ENCODE measurements at places on chromosomes 7 and 10.

- no peak for DNase-seq
These were observed 138.1 kb downstream of the NOC3L start for GRCh38 chr10:94224656-94225055.

DNA sequence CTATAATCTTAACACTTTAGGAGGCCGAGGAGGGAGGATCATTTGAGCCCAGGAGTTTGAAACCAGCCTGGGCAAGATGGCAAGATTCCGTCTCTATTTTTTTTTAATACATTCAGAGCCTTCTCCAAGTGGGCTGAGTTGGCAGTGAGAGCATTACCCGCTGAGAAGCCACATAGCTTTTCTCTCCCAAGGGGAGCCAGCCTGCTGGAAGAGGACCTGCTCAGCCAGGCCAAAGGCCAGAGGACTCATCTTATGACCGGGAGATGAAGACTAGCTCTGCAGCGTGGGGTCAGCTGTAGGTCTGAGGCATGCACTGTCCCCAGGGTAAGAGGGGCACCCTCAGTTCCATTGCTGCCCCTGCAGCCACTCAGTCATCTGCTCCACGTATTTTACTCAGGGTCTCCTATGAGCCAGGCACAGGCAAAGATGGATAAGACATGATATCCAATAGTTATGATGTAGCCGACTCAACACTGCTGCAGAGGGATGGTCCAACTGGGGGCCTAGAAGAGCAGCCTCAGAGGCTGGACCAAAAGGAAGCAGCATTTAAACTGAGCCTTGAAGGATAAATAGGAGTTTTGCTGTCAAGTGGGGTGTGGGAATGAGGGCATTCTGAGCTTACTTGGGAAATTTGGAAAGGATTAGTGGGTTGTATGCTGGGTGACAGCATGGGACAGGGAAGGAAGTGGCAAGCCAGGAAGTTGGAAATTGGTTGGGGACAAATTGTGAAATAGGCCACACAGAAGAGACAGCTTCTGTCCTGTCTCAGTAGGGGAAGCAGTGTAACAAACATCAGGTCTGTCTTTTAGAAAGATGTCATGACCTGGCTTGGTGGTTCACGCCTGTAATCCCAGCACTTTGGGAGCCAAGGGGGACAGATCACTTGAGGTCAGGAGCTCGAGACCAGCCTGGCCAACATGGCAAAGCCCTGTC lies 1.6 kb upstream of the MARVELD1 start:
- no peak for DNase-seq

- DNase-seq = peak; percentile 76
These were observed 2.0 kb upstream of the KIF11 start for GRCh38 chr10:92590623-92591549.

- DNase-seq = no peak
These were observed 144.6 kb downstream of the NRCAM start for GRCh38 chr7:108311446-108312168.

- DNase-seq = no peak
These were observed 24.2 kb downstream of the GHRHR start for GRCh38 chr7:30987936-30988335.

DNA sequence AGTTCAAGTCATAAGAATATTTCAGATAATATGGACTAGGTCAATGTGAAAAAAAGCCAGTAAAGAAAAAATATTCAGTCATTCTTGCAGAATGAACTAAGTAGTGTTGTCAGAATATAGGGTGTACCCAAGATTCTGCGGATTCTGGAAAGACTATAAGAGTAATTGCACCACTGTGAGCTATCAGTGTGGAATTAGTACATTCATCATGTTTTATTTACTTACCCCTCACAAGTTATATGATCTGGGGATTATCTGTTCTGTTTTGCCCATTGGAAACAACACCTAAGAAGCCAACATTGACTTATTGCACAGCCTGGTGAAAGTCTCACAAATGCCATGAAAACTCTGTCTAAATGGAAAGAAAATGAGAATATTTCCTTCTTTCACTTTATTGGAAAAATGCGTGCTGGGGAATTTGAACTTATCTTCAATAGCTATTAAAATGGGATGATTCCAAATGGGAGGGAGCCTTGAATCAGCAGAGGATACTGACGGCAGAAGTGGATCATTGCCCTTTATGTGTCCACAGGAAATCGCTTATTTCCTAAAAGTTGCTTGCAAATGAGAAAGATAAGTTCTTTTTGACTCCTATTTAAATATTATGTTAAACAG lies 563.3 kb upstream of the POM121L12 start:
- no peak for DNase-seq

DNA sequence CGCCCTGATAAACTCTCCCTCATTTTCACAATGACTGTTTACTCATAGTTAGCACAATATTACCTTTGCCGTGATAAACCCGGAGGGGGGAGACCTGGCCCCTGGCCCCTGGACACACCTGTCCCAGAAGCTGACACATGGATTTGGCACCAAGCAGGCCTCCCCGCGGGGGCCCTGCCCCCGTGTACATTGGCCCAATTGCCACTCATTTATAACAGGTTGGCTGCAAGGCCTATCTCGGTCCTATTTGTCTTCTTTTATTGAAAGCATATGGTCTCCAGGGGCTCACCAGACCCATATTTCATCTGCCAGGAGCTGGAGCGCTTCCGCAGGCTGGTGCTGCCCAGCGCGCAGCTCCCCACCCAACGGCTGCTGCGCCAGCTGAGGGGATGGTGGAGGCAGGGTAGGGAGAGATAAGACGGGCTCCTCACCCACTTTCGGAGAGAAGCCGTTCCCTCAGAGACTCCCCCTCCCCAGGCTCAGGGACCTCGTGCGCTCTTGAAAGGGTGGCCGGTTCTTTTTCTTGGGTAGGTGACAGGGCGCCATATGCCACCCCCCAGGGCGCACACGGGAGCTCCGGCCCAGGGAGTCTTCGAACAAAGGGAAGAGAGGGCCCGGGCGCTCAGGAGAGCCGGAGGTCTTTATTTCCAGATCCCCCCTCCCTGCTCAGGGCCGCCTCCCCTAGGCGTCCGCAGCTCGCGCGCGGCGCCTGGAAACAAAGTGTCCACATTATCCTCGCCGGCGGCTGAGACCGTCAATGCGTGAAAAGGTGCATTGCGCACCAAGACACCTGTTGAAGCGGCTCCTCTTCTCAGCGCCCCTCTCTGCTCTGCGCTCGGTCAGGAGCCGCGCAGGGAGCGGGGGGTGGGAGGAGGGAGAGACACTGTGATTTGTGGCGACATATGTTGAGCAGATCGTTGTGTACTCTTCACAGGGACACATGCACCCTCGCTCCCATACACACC lies 4.3 kb upstream of the NEUROG3 start:
- DNase-seq = no peak

DNA sequence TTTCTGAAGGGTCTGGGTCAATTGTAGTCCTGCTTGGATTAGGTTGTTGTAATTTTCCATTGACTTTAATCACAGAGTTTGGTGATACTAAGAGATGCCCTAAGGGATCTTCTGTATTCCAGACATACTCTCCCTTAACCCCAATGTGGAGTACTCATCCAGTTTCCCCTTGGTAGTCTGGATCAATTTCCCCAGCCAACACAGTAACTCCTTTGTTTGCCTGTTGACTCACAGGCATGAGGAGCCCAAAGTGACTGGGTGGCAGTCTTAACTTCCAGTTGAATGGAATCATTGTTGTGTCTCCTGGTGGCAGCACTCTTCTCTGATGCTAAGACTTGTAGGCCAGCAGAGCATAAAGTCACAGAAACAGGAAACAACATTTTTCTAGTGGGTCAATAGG lies 41.5 kb upstream of the PIK3CG start:
- DNase-seq = no peak

DNA sequence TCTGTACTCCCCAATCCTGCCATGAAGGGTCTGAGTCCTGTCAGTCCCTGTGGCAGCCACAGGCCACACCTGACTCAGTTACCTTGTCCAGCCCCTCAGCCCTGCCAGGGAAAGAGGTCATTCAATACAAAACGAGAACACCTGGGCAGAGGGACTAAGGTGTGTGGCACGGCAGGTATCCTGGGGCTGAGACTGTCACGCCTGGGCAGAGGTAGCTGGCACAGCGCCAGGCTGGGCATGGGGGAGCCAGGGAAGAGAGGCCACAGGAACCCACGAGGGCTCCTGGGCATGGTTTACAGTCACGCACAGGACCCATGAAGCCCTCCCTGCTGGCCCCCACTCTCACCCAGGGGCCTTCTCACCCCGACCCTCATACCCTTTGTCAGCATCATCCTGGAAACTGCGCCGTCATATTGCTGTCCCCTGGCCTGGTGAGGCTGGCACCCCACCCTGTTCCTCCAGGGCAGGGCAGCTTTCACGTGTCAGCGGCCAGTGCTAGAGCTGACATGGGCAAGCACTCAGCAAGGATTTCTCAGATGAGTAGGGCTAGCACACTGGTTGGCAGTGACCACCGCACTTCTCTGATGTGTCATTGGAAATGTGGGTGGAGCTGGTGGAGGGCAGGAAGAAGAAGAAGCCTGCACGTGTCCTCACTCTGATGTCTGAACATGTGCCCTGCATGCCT lies 42.7 kb downstream of the LRRC18 start:
- DNase-seq = no peak

- DNase-seq = no peak
These were observed 6.7 kb downstream of the TCF7L2 start for GRCh38 chr10:112956631-112957350.

DNA sequence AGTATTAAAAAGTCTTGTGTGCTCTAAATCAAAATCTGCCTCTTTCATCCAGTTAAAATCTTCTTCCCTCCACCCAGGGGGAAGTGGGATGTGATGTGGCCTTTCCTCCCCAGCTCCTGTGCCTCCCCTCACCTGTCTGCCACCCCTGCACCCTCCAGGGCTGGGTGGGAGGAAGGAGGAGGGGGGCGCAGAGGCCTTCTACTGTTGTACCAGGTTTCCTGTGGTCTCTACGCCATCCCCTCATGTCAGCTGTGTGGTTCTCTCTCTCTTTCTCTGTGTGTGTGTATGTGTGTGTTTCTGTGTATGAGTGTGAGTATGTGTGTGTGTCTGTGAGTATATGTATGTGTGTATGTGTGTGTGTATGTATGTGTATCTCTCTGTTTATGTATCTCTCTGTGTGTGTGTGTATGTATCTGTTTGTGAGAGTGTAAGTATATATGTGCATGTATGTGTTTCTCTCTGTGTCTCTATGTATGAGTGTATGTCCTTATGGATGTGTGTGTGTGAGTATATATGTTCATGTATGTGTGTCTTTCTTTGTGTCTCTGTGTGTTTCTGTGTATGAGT lies 45.5 kb upstream of the C10orf71 start:
- no peak for DNase-seq

- no peak for DNase-seq
These were observed 97.7 kb upstream of the RET start for GRCh38 chr10:42979181-42979580.

DNA sequence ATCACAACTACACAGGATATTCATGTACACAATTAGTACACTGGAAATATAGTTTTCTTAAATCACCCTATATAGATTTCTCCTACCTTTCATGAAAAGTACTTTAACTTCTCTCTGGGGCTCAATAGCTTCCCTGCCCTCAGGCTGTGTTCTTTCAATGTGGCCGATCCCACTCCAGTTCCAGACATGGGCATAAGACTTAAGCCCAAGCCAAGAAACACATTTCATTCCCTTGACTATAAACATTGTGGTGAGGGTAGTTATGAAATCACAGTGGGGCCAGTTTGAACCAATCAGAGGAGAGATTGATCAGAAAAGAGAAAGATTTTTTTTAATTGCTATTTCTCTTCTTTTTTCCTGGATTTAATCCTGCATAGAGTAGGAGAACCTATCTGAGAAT lies 904.6 kb upstream of the SORCS1 start:
- DNase-seq = no peak

DNA sequence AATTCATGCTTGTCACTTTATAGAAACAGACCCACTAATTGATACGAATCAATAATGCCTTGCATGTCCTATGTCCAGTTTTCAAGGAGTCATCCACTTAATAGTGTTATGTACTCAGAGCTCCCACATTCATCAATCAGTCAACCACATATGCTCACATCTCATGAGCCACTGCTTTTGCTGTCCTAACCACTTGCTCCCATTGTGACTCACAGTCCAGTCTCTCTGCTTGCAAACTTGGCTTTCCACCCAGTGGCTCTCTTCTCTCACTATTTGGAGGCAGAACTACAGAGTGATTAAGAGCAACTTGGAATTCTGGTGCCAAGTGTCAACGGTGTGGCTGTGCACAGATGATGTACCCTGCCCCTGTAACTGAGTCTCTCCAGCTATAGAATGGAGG lies 166.0 kb downstream of the SNX13 start:
- DNase-seq = no peak

- DNase-seq = no peak
These were observed 4.2 kb downstream of the KIFBP start for GRCh38 chr10:68992636-68993440.

DNA sequence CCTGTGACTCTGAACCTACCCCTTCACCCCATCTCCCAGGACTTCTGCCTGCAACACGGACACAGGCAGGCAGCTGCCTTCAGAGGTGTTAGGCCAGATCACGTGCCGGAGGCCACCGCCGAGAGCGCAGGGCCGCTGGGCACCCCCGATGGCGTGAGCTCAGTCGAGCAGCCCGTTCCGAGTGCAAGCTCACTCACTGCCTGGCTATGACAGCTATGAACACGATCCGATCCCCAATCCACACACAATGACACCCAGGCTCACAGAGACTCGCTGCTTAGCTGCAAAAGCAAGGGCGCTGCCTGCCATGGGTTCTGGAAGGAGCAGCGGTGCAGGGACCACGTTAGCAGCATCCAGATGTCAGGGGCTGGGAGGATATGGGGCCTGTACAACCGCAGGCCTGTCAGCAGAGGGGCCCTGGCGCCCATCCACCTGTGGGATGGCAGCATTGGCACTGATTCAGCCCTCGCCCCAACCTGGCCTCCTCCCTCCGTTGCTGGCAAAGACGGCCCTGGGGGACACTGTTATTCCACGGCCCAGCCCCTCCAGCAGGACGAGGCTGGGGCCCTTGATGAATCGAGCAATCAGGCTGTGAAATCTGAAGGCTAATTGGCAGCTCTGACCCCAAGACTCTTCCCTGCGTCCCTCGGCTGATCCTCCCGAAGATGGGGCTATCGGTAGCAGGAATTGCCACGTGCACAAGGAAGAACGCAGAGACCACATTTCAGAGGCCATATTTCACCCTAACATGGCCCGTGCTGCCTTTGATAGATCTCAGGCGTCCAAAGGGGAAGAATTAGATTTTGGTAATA lies 230.1 kb downstream of the ELFN1 start:
- DNase-seq = no peak

Data from mucosa of descending colon (tissue), 3 donors.